Activated naive CD8-positive, alpha-beta T cell treated with anti-CD3 and anti-CD28 coated beads, Interleukin-2, amount 10 ng/mL, durations not matched to agents 7 days and 5 days (primary cell): ENCODE measurements at places on chromosomes 2 and 18. TPM values are rescaled to one million over a fixed set of nuclear protein-coding genes. Genes with fewer than 3 reads are reported as not detected.

Gene ANKRD30B
- total RNA-seq, result not detected

Gene SERPINB2
- 2.3 TPM for total RNA-seq

DNA sequence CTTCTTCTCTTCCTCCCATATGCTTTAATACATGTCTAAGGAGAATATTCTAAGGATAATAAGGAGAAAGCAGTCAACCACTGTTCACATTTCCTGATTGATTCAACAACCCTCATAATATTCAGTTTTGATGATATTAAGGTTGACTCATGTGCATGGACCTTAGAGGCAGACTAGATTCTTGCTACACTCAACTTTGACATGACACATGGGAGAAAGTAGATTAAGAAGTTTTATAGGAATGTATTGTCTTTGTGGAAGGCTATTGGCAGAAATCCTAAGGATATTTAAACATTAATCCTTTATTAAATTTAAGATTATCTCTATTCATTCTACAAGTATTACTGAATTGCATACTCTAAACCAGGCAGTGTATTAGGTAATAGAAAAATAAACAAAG lies 309.1 kb upstream of the CYRIA start:
- DNase-seq, result no peak

DNA sequence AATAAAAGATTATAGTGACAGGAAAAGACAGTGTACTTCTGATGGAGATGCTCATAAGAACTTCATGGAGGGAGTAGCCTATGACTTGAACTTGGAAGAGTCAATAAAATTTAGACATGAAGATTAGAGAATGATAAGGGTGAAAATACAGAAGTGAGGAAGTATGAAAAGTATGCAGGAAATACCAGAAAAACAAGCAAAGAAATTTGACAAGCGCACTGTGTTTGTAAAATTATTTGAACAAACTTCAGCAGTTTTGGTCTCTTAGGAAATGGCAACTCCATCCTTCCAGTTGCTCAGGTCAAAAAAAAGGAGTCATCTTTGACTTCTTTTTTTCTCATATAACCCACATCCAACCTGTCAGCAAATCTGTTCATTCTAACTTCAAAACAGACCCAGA lies 864.0 kb upstream of the ZEB2 start:
- DNase-seq, result no peak

DNA sequence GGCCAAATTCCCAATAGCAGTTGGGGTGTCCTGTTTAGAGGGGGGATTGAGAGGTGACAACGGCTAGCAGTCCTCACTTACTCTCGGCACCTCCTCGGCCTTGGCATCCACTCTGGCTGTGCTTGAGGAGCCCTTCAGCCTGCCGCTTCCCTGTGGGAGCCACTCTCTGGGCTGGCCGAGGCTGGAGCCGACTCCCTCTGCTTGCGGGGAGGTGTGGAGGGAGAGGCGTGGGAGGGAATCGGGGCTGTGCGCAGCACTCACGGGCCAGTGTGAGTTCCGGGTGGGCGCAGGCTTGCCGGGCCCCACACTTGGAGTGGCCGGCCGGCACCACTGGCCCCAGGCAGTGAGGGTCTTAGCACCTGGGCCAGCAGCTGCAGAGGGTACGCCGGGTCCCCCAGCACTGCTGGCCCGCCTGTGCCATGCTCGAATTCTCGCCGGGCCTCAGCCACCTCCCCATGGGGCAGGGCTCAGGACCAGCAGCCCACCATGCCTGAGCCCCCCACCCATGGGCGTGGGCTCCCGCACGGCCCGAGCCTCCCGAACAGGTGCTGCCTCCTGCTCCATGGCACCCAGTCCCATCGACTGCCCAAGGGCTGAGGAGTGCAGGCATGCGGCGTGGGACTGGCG lies 705.9 kb upstream of the ZNF804A start:
- DNase-seq, result no peak
